ENCODE measurements at places on chromosomes 6 and 20. TPM values are rescaled to one million over a fixed set of nuclear protein-coding genes. Genes with fewer than 3 reads are reported as not detected.

ATXN1 gene
- 73.5 TPM for total RNA-seq

OR12D3 gene
- total RNA-seq, result not detected

PSMB1 gene
- 183 TPM for total RNA-seq

HEY2 gene
- not detected for total RNA-seq

CNBD2 gene
- total RNA-seq, result 9.7 TPM

DNAH8 gene
- 0.02 TPM for total RNA-seq

MDC1 gene
- total RNA-seq, result 62.0 TPM

NKX2-2 gene
- total RNA-seq, result not detected

CAPN11 gene
- not detected for total RNA-seq

BTBD3 gene
- total RNA-seq, result 3.0 TPM

LY6G6C gene
- not detected for total RNA-seq

PSMB9 gene
- total RNA-seq, result 87.0 TPM

ADGRF5 gene
- not detected for total RNA-seq

FAM184A gene
- 6.0 TPM for total RNA-seq

DEFB132 gene
- not detected for total RNA-seq

SLPI gene
- total RNA-seq, result not detected

CDH26 gene
- total RNA-seq, result 6.6 TPM

RSPH4A gene
- 0.23 TPM for total RNA-seq

CHRNA4 gene
- total RNA-seq, result not detected

HACE1 gene
- total RNA-seq, result 17.1 TPM

SAPCD1 gene
- total RNA-seq, result 4.7 TPM

TNXB gene
- total RNA-seq, result 12.0 TPM

GLP1R gene
- total RNA-seq, result not detected

HLA-DPB1 gene
- total RNA-seq, result 64.1 TPM

HLA-DQA1 gene
- total RNA-seq, result 12.1 TPM

Data from naive thymus-derived CD4-positive, alpha-beta T cell (primary cell).